SK-N-SH (cell line): ENCODE measurements at places on chromosomes 2 and 18.

DNA sequence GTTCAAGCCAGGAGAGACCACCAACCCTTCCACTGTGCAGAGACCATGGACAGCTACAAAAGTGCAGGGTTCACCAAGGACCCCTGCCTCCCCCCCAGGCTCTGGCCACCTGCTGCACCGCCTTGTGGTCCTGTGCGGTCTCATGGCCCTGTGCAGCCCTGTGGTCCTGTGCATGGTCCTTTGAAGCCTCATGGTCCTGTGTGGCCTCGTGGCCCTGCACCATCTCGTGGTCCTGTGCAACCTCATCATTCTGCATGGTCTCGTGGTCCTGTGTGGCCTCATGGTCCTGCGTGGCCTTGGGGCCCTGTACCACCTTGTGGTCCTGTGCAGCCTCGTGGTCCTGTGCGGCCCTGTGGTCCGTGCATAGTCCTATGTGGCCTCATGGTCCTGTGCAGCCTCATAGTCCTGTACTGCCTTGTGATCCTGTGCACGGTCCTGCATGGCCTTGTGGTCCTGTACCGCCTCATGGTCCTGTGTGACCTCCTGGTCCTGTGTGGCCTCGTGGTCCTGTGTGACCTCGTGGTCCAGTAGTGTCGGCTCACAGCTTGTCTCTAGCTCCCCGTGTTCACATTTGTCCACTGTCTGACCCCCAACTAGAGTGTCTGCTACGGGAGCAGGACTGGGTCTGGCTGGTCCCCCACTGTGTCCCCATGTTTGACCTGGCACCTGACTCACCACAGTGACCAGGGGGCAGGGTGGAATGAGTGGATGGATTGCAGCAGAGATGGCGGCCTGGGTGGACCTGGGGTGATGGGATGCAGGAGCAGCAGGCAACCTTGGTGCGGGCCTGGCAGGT lies 20.0 kb upstream of the OTOS start:
- no peak for DNase-seq

DNA sequence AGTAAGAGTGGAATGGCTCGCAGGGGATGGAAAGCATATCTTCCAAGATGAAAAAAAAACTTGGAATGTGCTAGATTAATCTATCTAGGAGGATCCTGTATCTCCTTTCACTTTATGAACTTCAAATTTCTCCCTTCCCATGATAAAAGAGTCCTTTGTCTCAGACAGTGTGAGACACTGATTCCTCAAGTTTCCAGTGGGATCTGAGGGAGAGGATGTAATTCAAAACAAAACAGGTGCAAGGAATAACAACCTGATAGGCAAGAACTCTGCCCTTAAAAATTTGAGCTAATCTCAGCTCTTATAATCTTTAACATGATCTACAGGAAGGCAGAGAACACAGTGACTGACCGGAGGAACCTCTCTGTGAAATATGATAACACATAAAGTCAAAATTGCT lies 162.0 kb upstream of the ZFP36L2 start:
- DNase-seq = no peak

DNA sequence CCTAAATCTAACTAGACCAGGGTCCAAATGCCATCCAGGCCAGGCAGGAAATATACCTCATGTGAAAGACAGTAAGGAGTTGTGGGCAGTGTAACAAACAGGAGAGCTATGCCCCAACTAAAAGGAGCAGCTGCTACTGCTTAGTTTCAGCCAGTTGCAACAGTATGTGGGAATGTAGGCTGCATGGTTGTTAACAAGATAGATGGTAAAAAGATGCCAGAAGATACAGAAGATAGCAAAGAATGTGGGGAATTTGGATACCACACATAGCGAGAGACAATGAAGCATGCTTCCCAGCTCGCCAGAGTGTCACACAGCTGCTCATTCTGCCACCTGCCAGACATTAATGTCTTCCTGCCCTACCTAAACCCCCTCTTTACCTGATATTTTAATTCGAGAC lies 39.4 kb upstream of the CYBRD1 start:
- DNase-seq = no peak

GRCh38 chr2:11278219-11278618 lies 66.2 kb downstream of the ROCK2 start:
- DNase-seq = no peak

GRCh38 chr2:75311993-75312392 lies 112.7 kb upstream of the TACR1 start:
- DNase-seq = peak; percentile 9

- DNase-seq = no peak
Observed at GRCh38 chr2:9440058-9440727, 16.7 kb downstream of the CPSF3 start.

GRCh38 chr18:79064228-79064627 lies 5.0 kb upstream of the ATP9B start:
- DNase-seq = no peak

GRCh38 chr2:136207665-136208064 lies 89.7 kb upstream of the CXCR4 start:
- no peak for DNase-seq

DNA sequence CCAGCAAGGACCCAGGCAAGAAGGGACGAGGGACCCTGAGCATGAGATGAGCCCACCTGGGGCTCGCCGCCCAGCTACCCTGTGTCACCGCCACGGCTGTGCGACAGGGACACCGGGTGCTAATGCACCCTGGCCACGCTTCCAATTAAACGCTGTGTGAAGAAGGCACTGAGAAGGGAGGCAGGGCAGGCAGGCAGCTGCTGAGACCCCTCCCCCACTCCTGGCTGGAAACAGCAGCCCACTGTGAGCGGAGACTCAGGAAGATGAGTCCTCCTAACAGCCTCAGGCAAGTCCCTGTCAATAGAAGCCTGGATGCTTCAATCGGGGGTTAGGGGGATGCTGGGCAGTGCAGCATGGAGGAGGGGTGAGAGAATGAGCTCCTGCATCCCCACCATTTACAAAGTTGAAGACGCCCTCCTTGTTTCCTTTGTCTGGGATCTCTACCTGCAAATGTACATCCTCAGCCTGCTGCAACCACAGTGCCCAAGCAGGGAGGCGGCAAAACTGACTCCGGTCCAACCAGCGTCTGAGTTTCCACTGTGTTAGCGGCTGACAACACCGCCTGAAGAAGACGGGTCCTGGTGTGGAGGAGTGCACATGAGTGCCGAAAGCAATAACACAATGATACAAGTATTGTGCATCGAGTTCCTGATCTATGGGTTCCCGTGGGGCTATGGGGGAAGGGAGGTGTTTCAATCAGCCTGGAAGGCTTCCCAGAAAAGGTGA lies 12.8 kb downstream of the TMEM163 start:
- DNase-seq = no peak

GRCh38 chr2:10486601-10487079 lies 38.5 kb upstream of the ODC1 start:
- DNase-seq = no peak
